ENCODE measurements at places on chromosomes 11 and 22.

GRCh38 chr11:123429913-123430720 is at the start of gene GRAMD1B:
TSS of gene GRAMD1B (plus strand) at chr11:123430269. CDS start at chr11:123430793, 524 bp downstream.
- DNase-seq = no peak

GRCh38 chr11:128568166-128568778 is 19.1 kb downstream of the ETS1 start:
- no peak for DNase-seq

GRCh38 chr11:1217151-1217550 is 5.7 kb upstream of the MUC5B start:
- DNase-seq = no peak

GRCh38 chr11:13104619-13105236 is 95.6 kb downstream of the RASSF10 start:
- DNase-seq = no peak
